ENCODE measurements at places on chromosomes 4 and X.
A peak's percentile ranks its signal among the peaks of the same experiment; 100 is the strongest.

- DNase-seq: no peak
Observed at GRCh38 chr4:17565846-17566245, 11.2 kb upstream of the LAP3 start.

GRCh38 chr4:81207828-81208227, 7.2 kb downstream of the PRKG2 start:
- no peak for DNase-seq

GRCh38 chr4:107442538-107443111, 277.4 kb downstream of the PAPSS1 start:
- no peak for DNase-seq

- no peak for DNase-seq
Observed at GRCh38 chr4:77697860-77698590, 92.4 kb downstream of the CXCL13 start.

DNA sequence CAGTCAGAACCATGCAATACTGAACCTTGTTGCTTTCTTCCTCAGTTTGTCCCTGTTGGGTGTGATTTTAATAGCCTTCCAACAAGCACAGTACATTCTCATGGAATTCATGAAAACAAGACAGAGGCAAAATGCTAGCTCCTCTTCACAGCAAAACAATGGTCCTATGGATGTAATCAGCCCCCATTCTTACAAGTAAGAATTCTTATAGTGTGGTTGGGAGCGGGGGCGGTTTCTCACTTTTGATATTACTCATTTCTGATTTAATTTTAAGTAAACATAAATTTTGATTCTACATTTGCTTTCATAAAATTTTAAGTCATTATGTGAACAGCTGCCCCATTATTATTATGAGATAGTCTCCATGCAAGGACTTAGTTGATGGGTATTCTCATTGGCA, 80.8 kb upstream of the TLR2 start:
- peak; percentile 30 for DNase-seq

- no peak for DNase-seq
Observed at GRCh38 chr4:183257808-183258207, 62.3 kb downstream of the CLDN22 start.

DNA sequence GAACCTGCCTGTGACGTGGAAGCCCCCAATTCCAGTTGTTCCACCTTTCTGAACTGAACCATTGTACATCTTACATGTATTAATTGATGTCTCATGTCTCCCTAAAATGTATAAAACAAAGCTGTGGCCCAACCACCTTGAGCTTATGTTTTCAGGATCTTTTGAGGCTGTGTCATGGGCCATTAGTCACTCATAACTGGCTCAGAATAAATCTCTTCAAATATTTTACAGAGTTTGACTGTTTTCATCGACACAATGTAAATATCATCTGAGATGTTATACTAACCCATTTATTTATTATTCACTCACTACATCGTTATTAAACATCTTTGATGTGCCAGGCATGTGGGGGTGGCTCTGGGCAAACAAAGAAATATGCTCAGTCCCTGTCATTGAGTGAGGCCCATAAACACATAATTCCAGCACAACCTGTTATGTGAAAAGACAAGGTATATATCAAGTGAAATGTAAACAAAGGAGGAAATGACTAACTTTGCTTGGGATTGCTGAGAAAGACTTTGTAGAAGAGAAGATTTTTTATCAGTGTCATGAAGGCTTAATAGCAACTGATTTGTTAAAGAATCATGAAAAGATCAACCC, 34.5 kb upstream of the PPM1K start:
- no peak for DNase-seq

DNA sequence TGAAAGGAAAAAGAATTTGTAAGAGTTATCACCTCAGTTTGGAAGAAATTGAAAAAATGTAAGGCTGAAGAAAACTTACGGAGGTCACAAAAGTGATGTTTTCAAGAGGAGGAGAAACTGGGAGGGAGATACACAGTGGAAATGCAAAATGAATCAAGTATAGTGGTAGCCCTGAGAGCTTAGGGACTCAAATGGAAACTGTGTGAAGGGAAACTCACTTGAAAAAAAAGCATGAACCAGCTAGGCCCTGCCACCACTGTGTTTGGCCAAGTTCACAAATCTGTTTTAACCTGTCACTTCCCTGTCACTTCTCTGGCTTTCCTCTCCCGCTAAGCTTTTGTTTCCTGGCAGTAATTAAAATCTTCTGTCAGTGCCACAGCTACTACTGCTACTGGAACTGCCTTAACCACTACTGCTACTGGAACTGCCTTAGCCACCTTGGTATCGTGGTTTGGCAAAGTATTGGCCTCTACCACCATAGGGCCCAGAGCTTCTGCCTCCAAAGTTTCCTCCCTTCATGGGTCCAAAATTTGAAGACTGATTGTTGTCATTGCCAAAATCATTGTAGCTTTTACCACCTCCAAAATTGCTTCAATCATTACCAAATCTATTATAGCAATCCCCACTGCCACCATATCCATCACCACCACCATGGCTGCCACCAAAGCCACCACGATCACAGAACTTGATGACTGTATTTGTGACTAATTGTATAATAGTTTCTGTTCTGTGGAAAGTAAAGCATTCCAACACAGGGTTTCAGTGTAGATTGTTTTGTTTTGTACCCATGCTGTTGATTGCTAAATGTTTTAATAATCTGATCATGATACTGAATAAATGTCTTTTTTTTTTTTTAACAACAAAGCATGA, 41.5 kb downstream of the SMARCA5 start:
- no peak for DNase-seq

DNA sequence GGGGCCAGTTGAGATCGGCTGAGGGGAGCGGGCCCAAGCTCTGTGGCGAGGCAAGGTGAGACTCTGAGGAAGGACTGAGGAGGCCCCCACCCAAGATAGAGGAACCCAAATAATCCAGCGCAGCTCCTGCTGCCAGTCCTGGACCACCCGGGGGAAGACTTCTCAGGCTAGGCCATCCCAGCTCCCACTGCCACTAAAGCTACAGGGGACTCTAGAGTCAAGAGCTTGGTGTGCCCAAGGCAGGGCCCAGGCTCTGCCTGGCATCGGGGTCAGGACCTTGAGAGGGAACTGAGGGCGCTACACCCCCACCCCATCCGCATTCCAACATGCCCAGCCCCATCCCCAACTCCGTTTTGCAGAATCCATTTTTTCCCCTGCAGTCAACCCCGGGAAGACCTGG, 8.6 kb downstream of the MAGEA4 start:
- no peak for DNase-seq

DNA sequence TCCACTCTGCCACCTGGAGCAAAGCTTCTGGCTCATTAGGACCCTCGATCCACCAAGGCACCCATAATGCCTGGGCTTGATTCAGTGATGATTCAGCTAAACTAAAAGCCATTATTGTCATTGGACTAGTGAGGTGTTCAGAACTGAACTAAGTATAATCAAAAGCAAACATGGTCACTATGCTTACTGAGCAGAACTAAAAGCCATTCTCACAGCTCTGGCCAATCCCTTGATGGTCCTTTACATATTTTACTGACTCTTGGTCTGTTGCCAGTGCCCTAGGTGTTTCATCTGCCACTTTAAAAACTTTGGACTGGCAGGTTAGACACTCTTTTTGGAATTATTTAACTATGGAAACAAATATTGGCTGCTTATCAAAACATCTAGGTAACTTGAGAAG, 703.5 kb downstream of the FAT4 start:
- no peak for DNase-seq

GRCh38 chr4:153138736-153139135, 65.5 kb upstream of the TRIM2 start:
- DNase-seq: no peak

DNA sequence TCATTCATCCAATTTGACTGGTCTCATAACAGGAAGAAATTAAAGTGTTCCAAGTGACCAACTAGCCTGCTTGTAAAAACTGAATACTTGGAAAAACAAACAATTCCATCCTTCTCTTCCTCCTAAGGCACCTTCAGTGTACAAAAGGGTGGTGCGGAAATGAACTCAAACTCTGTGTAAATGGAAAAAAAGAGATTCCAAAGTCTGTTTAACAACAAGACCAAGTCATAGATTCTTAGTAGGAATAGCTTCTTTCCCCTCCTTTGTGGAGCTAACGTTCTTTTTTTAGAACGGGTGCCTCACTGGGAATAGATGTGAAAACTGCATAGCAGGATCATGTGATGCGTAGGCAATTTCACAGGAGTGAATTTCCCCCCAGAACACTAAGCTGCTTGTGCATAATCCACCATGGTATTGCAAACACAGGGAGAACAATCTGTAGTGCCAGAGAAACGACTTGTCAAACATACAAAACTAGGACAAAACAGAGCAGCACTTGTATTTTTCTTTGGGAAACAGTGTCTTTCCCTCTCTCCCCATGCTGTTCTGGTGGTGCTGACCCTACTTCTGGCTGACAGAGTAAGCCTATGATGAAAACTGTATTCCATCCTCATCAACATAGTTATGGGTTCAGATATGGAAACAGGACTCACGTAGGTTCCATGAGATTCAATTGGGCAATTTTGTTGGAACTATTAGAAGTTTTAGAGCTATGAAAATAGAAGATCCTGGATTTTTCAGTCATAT, 13.2 kb upstream of the SOD3 start:
- DNase-seq: no peak

DNA sequence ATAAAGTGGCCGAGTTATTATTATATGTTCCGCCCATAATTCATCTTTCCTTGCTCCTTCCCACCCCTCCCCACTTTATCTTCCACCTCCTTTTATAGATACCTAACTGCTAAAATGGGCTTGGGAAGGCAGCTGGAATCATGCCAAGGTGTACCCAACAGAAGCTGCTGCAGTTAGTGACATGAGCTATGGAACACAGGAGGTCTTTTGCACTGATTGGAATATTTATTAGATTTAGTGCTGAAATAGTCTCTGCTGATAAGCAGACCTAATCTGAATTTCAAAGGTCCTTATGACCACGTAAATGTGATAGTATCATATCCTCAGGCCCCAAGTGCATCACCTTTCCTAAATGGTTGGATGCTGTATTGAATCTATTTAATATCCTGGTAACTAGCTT, 64.9 kb downstream of the HMGB2 start:
- DNase-seq: no peak

- DNase-seq: no peak
Observed at GRCh38 chr4:105765690-105766407, 57.3 kb downstream of the GSTCD start.

GRCh38 chrX:10098270-10098713, 58.5 kb upstream of the CLCN4 start:
- peak; percentile 39 for DNase-seq

DNA sequence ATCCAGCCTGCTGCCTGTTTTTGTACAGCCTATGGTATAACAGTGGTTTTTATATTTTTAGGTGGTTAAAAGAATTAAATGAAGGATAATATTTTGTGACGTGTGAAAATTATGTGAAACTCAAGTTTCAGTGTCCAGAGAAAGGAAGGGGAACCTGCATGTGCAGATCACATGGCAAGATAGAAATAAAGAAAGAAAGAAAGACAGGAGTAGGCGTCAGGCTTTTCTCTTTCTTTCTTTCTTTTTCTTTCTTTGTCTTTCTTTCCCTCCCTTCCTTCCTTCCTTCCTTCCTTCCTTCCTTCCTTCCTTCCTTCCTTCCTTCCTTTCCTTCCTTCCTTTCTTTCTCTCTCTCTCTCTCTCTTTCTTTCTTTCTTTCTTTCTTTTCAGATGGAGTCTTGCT, 42.0 kb upstream of the HUWE1 start:
- no peak for DNase-seq

GRCh38 chr4:53676402-53676871, 85.2 kb upstream of the LNX1 start:
- no peak for DNase-seq

- DNase-seq: no peak
Observed at GRCh38 chr4:17781300-17782287, at the start of gene FAM184B. Gene FAM184B, minus strand, starts transcription at chr4:17781621. Its CDS starts 322 bp downstream, at chr4:17781299.

- DNase-seq: no peak
Observed at GRCh38 chr4:88998891-88999290, 58.1 kb downstream of the FAM13A start.

- no peak for DNase-seq
Observed at GRCh38 chr4:108010167-108010566, 20.5 kb downstream of the HADH start.

- DNase-seq: no peak
Observed at GRCh38 chr4:101264512-101264911, 82.8 kb downstream of the PPP3CA start.

DNA sequence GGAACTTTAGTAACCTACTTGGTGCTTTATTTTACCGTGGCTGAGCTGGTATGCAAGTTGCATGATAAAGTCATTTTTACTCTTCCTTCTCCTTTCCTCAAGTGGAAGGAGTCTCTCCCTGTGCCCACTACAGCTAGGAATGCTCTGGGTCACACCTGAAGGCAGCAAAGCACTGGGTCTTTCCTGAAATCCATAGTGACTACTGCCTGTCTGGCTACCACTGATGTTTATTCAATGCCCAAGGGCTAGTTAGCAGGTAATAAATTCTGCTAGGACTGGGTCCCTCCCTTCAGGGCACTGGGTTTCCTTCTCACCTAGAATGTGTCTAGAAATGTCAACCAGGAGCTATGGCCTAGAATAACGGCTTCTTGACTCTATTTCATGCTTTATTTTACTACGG, 1081.4 kb downstream of the FAT4 start:
- DNase-seq: no peak

DNA sequence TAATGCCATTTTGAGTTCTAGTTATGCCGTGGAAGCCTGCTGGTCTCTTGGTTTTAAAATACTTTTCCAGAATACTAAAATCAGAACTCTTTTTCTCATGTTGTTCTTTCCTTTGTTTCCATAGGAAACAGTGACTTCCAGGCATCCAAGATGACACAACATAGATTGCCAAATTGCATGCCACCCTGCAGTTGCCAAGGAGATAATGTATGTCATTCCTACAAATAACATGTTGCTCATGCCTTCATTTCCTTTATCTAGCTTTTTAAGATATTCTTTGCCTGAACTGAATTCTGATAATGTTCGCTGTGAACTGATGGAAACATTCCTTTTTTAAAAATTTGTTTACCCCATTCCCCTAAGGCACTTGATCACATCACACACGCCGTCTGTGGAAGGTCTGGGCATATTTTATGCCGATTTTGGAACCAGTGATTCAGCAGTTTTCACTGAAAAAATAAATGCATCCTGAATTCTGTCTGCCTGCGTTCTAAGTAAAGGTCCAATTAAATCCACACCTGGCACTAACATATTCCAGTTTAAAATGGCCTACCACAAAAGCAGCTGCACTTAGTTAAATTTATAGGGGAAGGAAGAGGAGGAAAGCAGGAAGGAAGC, 38.0 kb upstream of the COX7B2 start:
- DNase-seq: no peak

DNA sequence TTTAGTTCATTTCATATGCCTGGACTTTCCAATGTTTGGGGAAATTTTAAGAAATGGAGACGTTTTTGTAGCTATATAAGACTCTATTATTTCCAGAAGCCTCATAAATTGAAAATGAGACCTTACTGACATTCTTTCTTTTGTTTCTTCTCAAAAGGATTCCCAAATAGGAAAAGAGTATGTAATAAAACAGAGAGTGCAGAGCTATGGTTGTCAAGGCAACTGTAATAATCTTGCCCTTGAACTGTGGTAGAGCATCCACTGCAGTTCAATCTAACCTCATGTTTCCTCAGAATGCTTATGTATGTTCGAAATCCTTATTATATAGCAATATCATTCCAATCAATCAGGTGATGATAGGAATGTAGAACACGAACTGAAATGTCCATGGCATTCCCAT, 54.1 kb downstream of the AMELX start:
- DNase-seq: no peak

Data from stimulated activated CD4-positive, alpha-beta T cell treated with anti-CD3 and anti-CD28 coated beads, Interleukin-4, amount 100 ng/mL, for 48 hours (primary cell).